ENCODE measurements at places on chromosomes 7 and 10.

- DNase-seq = no peak
Measured at GRCh38 chr10:31464552-31464951, 145.5 kb downstream of the ZEB1 start.

DNA sequence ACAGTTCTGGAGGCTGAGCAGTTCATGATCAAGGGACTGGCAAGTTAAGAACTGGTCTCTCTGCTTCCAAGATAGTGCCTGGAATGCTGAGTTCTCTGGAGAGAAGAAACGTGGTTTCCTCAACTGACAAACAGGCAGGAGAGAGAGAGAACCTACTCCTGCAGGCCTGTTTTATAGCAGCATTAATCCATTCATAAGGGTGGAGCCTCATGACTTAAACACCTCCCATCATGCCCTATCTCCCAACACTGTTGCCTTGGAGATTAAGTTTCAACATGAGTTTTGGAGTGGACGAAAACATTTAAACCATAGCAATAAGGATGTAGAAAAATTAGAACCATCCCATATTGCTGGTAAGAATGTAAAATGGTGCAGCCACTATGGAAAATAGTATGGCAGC lies 32.3 kb upstream of the IMMP2L start:
- no peak for DNase-seq

DNA sequence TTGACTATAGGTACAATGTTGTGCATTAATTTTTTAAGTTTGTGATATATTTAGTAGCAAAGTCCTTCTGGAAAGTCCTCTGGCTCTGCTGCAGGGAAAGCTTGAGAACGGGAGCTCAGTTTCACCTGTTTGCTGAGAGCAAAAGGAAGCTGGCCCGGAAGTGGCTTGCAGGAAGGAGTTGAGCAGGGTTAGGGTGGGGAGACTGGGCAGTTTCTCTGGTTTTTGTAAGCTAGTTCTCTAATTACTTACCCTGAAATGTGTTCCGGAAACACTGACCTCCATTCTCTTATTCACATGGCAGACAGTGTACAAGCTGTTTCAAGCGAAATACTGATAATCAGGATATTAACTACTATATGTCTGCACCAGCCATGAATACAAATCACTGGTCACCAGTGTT lies 22.3 kb downstream of the MAP3K8 start:
- no peak for DNase-seq

- DNase-seq = no peak
Measured at GRCh38 chr7:14073543-14073942, 84.1 kb upstream of the ETV1 start.

GRCh38 chr7:65892835-65893234 lies 20.0 kb downstream of the VKORC1L1 start:
- DNase-seq = no peak

DNA sequence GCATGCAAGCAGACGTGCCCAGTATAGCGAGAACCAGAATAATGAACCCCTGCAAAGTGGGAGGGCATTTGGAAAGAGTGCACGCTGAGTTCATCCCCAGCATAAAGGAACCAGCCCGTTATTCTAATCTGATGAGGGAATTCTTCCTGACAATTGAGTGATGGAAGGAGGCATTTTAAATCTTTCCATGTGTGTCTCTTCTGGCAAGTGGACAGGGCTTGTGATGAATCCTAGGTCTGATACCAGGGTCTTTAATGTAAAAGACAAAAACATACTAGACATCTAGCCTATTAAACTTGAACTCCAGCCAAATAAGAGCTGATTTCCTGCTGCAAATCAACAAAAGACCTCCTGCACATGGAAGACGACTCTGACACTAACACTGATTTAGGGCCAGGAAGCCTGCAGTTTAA lies 301.2 kb downstream of the DPP6 start:
- no peak for DNase-seq

DNA sequence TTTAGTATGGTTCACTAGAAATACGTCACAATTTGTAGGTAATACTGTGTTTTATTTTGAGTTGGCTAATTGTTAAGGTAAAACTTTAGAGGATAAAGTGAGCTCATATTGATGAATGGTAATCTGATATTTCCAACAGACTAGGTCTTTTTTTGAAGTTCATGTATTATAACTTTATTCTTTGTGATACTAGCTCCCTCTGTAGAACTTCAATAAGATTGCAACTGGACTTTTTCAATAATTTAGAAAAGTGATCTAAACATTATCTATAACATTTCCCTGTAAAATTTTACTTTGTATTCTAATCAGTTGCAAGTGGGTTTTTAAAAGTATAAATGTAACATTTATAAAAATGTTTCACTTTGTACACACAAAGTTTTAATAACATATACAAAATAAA lies 83.5 kb downstream of the ADK start:
- no peak for DNase-seq

GRCh38 chr10:63780101-63780500 lies 258.9 kb downstream of the REEP3 start:
- no peak for DNase-seq

GRCh38 chr7:148719753-148720152 lies 21.1 kb downstream of the CUL1 start:
- DNase-seq = no peak

- no peak for DNase-seq
Measured at GRCh38 chr7:39430441-39430840, 135.8 kb upstream of the YAE1 start.

- no peak for DNase-seq
Measured at GRCh38 chr7:30430276-30430675, 48.3 kb downstream of the NOD1 start.

GRCh38 chr10:19620811-19621210 lies 195.4 kb upstream of the PLXDC2 start:
- DNase-seq = no peak

DNA sequence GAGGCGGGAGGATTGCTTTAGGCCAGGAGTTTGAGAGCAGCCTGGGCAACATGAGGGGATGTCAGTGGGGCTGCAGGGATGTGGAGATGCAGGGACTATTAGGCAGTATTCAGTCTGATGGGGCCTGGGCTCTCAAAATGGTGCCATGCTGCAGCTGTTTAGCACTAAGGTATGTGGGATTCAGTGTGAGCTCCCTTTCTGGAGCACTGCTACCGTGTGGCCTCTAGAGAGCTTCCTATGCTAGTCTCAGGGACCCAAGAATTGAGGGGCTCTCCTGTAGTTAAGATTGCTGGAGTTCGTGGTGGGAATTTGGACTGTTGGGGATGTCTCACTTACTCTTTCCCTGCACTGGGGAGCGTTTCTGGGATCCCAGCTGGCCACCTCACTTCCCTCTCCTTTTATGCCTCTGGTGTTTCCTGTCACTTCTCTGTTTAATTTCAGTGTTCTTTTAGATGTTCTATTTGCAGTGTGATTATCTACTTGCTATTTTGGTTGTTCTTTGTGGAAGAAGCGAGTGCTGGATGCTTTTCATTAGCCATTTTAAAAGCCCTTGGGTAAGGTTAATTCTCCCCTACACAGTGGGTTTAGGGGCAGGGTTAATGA lies 23.4 kb downstream of the LSMEM1 start:
- no peak for DNase-seq

DNA sequence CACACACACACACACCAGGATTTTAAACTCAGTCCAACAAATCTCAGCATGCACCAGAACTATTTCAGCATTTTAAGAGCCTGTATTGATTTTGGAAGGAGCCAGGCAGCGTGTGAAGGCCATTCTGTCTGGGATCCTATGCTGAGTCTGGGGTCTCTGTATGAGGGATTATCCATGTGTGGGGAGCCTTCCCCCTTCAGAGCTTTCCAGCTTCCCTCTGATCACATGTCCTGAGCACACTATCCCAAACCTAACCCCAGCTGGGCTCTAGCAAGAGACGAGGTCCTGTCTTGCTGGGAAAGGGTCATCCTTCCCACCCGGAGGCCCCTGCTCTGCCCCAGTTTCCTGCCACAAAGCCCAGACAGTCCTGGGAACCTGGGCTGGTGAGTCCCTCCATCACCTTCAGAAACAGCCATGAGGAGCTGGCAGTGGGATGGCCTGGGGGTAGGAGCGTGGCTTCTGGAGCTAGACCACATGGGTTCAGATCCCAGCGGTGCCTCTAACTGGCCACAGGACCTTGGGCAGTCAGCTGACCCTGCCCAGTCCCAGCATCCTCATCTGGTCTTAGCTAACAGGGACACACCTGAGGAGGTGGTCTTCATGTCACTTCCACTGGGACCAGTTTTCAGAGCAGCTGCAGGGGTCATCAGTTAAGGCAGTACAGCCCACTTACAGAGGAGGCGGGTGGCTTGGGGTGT lies 79.6 kb upstream of the RET start:
- DNase-seq = no peak

DNA sequence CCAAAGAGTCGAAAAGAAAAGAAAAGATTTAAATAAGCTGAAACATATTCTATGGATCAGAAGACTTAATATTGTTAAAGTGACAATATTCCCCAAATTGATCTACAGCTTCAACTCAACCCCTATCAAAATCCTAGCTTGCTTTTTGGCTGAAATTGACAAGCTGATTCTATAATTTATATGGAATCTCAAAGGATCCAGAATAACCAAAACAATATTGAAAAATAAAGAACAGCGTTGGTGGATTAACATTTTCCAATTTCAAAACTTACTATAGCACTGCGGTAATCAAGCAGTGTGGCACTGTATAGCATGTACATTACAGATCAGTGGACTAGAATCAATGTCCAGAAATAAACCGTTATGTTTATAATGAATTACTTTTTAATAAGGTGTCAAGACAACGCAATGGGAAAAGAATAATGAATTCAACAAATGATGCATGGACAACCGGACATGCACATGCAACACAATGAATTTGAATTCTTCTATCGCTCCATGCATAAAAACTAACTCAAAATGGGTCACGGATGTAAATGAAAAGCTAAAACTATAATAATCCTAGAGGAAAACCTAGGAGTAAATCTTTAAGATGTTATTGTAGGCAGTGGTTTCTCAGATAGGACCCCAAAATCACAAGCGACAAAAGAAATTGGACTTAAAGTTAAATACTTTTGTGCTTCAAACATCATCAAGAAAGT lies 1.6 kb upstream of the ALOX5 start:
- DNase-seq = no peak

DNA sequence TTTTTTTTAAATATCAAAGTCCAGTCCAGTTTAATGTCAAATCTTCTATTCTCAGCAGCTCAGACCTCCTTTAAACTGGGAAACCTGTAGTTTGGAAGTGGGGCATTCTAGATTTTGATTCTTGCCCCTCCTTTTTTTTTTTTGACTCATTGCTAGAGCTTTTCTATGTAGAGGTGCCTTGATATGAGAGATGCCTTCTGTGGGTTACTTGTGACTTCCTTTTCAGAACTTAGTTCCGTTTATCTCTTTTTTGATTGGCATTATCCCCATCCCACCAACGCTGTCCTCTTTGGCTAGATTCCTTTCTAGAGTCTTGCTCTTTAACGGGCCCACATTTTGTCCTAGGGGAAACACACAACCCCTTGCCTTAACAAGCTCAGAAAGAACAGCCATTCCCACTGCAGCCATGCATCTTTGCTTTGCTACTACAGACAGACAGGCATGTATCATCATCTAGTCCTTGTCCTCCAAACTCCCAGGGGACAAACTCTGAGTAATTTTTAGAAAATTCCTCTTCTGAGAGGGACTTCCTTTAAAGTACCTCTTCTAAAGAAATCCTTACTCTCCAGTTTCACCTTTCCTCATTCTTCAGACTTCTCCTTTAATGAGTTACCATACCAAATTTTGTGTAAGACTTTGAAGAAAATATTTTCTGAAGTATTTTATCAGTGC lies 153.6 kb downstream of the PHF14 start:
- DNase-seq = no peak
